ENCODE measurements at places on chromosomes 6 and 20.

GRCh38 chr20:18734525-18735189, 78.9 kb upstream of the SCP2D1 start:
- DNase-seq = no peak

DNA sequence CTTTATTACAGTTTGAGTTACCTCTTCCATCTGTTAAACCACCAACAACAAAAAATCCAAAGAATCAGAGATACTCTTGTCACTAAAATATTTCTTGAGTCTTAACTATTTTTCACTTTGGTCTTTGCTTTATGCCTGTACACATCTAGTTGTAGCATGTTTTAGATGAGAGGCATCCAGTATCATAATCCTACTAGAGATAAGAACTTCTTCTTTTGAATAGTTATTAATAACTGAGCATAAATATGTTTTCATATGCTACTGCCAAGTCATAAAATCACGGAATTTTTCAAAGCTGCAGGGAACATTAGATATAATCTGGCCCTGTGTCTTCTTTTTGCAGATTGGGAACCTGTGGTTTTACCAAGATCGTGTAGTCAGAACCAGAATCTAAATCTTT, 55.3 kb downstream of the STK4 start:
- DNase-seq = no peak

DNA sequence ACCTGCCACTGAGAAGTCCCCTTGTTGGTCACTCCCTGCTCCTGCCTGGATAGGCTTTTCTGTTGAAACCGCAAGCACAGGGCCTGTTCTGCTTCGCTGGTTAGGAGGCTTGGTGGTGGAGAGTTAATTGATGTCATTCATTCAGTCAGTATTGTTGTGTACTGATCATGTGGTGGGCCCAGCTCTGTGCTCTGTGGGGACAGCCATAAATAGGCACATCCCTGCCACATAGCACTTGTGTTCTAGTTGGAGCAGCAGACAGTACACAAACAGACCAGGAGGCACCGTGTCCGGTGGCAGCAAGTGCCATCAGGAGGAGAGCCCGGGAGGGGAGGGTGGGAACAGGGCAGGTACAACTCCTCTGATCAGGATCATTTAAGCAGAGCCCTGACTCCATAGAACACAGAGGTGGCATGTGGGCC, 155.2 kb upstream of the INSM1 start:
- peak; percentile 26 for DNase-seq

DNA sequence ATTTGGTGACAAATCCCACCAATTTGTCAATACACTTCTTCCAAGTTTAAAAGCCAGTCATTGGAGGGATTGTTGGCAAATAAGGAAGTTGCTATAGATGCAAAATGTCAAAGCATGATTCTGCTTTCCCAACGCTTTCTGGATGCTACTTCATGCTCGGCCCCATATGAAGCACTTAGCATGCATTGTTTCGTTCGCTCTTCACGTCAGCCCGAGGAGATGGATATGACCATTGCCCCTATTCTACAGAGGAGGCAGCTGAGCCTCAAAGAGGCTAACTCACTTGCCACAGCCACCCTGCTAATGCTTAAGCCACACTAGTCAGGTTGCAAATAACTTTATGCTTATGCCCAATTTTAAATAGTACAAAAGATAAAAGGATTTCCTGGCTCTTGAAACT, 2.8 kb upstream of the NXT1 start:
- no peak for DNase-seq

- DNase-seq = no peak
These were observed 1.2 kb upstream of the ZNF76 start for GRCh38 chr6:35258336-35258735.

DNA sequence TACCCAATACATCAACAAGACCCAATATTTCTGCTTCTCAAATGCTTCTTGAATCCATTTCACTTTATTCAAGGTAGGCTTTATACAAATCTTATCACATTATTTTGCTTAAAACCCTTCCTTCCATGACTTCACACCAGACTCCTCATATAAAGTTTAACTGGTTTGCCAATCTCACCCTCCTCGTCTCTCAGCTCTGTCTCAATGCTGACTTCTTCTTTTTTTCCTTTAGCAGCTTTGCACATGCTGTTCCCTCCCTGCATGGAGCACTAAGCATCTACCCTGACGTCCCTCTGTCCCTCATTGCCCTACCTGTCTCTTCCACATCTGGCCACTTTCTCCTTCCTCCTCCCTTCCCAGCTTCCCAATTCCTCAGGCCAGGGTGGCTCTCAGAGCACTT, 31.4 kb downstream of the KCNK17 start:
- no peak for DNase-seq

DNA sequence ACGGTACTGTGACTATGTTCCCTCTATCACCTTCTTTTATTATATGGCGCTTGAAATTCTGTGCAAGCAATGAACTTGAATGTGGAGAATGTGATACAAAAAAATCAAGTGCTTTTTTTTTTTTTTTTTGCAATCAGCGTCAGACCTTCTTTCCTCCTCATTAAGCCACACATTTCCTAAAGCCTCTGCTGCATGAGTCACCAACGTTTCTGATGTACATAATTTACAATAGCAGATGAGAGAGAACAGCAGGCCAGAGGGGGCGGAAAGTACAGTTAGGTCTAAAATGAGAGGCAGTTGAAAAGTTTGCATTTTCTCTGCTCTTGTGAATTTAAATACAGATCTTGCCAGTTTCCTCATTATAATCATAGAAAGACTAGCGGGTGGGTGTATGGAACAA, 114.6 kb upstream of the RIPOR2 start:
- no peak for DNase-seq

DNA sequence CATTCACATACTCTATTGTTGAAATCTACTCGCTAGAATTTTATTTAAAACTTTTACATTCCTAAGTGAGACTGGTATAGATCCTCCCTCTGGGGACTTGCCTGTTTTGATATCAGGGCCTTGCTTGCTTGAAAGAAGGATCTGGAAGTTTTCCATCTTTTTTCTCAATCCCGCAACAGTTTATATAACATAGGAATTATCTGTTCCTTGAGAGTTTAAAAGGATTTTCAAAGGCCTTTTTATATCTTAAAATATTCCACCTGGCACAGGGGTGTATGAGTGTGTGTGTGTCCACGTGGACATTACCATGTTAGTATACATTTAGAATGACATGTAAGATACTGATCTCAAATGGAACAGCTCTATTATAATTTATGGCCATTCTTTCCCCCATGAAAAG, 96.3 kb downstream of the TRERF1 start:
- DNase-seq = no peak

- no peak for DNase-seq
These were observed 268.2 kb upstream of the SOX4 start for GRCh38 chr6:21325201-21325856.

- no peak for DNase-seq
These were observed 162.0 kb downstream of the FAXC start for GRCh38 chr6:99187429-99187828.

DNA sequence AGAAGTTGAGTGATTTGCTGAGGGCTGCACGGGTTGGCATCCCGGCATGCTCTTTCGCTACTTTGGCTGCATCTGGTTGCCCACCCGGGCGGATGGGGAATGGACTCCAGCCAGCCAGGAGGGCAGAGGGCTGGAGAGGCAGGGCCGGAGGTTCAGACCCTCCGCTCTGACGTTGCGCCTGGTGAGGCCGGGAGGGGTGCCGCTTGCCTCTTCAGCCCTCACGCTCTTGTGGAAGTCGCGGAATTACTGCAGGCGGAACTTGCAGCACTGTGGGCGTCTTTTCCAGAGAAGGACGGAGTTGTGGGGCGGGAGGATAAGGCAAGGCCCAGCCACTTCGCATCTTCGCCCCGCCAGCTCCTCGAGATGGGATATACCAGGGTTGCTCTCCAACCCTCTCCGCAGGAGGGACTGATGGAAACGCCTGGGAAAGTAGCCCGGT, 656 bp downstream of the RTEL1 start:
- no peak for DNase-seq

- DNase-seq = peak; percentile 67
These were observed 111.3 kb downstream of the LY86 start for GRCh38 chr6:6699741-6700367.

DNA sequence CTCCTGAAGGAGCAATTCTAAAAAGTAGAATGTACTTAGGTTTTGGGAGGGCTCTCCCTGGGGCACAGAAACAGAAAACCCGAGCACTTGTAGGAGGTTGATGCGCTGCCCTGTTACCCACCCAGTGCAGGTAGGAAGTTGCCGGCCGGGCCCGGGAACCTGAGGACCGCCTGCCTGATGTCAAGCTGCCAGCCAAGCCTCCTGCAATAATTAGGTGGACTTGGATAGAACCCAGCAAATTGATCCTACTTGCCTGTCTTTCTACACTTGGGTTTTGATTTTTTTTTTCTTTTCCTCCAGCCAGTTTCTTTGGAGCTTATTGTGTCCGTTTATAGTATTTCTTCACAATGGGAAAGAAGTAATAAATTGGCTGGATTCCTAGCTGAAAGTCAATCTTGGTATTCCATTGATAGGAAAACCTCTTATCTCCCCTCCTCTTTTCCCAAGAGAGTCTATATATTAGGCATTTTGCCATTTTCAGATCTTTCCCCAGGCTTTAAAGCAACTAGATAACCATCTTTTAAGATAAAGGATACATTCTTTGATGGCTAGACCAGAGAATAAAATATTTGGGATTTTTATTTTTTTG, 78.3 kb upstream of the FYN start:
- DNase-seq = peak; percentile 8

GRCh38 chr6:9948678-9949077, 466.2 kb downstream of the TFAP2A start:
- DNase-seq = no peak

DNA sequence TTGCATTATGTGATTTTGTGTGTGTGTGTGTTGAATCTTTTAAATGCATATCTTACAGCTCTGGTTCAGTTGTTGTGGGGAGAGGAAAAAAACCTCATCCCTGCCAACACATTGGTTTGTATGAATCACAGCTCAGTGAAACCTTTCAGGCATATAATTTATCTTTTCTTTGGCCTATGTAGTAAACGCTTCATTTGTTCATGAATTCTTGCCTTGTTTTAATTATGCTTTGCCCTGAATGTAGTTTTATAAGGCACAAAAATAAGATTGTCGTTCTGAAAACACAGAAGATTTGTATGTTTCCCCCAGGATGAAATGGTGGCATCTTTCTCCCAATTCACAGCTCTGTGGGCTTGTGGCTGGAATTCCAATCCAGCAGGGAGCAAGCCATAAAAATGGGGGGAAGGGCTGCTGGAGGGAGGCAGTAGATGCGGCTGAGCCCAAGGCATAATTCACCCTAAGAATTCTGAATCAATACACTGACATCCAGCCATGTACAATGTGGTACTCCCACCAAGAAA, 45.1 kb downstream of the BCAS1 start:
- no peak for DNase-seq

GRCh38 chr20:56217829-56218228, 30.7 kb upstream of the MC3R start:
- no peak for DNase-seq
